SK-N-MC (cell line): ENCODE measurements at places on chromosomes 12 and 14.

DNA sequence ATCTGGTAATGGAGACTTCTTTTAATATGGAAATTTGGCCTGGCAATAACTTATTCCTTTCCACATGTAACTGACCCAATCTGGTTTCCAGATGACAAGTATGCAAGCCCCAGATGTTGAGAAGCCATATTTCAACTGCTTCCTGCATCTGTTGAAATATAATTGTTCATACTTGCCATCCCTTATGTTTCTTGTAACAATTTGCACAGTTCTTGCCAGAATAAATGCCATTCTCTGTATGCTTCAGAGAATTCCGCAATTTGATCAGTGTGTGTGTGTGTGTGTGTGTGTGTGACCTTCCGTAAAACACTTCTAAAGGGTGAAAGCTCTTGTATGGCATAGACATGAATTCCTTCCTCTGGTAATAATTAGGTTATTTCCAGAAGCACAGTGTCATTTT, 1.8 kb upstream of the CLEC2A start:
- no peak for DNase-seq

DNA sequence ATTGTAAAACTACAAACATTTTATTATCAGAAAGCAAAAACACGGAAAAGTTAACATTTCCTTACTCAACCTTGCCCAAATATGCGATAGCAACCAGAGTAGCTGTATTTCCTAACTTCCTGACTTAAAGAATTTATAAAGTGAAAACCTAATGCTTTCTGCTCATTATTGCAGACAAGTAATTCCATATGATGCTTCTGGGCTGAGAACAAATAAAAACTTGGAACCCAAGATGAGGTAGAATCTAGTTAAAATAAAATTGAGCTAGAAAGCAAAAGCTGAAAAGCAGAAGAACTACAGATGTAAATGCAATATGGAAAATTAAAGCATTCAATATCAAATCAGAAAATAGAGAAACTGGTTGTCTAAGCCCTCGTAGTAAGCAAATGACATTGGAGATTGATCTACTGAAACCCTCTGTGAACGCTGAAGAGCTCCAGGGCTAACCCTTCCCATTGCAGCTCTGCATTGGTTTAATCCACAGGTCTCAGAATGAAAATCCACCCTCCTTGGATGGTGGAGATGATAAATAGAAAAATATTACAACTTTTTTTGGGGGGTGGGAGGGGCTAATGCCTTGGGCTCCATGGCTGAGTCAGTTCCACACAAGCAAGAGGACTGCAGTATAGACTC, 40.7 kb downstream of the CORO1C start:
- no peak for DNase-seq

- DNase-seq = peak; percentile 66
These were observed 69.9 kb upstream of the CNTN1 start for GRCh38 chr12:40622246-40622838.

DNA sequence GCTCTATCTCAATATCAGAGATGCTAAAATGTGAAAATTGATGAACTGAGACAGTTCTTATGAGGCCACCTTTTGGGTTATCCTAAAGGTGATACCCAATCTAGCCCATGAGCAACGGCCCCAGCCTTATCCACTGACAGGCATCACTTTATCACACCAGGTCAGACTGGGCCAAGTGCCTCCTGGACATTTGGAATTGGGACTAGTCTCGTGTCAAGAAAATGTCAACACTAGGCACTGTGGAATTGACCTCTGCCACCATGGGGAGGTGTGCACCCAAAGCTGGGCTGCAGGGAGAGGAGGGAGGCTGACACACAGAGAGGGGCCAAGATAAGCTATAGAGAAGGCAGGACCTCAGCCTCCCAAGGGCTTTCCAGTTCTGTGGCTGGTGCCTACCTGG, 78.5 kb upstream of the ZFP36L1 start:
- DNase-seq = no peak

GRCh38 chr12:6703631-6704030, 3.0 kb upstream of the PIANP start:
- DNase-seq = no peak
